ENCODE measurements at places on chromosomes 1 and 21.

- peak; percentile 63 for DNase-seq
Measured at GRCh38 chr1:24201941-24202440, 14.9 kb upstream of the IFNLR1 start.

GRCh38 chr21:41095983-41096382 lies 72.0 kb upstream of the BACE2 start:
- no peak for DNase-seq

GRCh38 chr1:246302711-246303317 lies 204.3 kb downstream of the SMYD3 start:
- no peak for DNase-seq

DNA sequence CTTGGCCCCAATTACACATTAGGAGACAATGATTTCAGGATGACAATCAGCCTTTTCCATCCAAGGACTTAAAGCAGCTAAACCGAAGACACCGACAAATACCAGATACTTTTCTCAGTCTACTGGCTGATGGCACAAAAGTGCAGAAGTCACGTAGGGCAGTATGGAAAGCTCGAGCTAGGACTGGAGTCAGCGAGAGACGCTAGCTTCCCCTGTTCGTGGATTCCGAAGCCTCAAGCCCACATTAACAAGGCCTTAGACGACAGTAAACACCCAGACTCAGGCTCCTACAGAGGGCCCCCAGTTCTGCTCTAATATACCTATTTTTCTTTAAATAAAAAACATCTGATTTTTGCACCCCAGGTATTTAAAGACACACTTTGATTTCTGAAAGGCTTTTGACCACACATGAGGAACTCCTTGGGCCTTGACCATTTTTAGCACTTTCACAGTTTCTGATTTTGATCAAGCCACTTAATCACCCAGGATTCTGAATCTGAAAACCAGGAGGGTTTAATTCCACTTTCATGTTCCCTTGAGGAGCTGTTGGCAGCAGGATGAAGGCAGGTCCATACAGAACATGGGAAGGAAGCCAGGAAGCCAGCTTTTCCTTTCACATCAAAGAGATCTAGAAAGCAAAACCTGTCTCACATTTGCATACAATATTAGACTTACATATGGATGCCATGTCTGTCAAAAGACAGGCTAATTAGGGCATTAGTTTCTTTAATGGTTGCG lies 204.1 kb downstream of the GABPA start:
- DNase-seq, result no peak

GRCh38 chr1:16178596-16179497 lies 23.0 kb upstream of the EPHA2 start:
- DNase-seq, result no peak

- DNase-seq, result no peak
Measured at GRCh38 chr21:43925096-43925481, 60.1 kb downstream of the AGPAT3 start.

All from OCI-LY7 (cell line).